Stimulated activated CD8-positive, alpha-beta memory T cell treated with anti-CD3 and anti-CD28 coated beads, Interleukin-4, amount 100 ng/mL, for 48 hours (primary cell): ENCODE measurements at places on chromosomes 5 and 9.

GRCh38 chr5:26329562-26330189 is 708.7 kb downstream of the CDH9 start:
- no peak for DNase-seq

- DNase-seq = no peak
Measured at GRCh38 chr5:71836559-71837112, 117.6 kb downstream of the CARTPT start.

DNA sequence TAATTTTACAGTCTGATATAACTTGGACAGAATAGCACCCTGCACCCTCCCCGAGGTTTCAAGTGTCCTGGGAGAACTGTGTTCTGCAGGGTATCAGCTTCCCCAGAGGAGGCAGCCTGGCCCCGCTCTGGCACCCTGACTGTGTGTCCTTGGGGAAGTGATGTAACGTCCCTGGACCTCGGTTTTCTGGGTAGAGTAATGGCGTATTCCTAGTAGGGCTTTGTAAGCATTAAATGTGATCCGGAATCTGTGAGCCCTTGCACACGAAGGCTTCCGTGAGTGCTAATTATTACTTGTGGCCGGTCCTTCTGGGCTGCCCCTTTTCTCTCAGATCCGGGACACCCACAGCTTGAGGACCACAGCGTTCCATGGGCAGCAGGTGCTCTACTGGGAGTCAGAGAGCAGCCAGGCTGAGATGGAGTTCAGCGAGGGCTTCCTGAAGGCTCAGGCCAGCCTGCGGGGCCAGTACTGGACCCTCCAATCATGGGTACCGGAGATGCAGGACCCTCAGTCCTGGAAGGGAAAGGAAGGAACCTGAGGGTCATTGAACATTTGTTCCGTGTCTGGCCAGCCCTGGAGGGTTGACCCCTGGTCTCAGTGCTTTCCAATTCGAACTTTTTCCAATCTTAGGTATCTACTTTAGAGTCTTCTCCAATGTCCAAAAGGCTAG is 1.0 kb upstream of the CACFD1 start:
- no peak for DNase-seq

- peak; percentile 26 for DNase-seq
Measured at GRCh38 chr9:127283917-127284497, 19.4 kb downstream of the GARNL3 start.

- no peak for DNase-seq
Measured at GRCh38 chr5:23977365-23977764, 470.0 kb downstream of the PRDM9 start.

DNA sequence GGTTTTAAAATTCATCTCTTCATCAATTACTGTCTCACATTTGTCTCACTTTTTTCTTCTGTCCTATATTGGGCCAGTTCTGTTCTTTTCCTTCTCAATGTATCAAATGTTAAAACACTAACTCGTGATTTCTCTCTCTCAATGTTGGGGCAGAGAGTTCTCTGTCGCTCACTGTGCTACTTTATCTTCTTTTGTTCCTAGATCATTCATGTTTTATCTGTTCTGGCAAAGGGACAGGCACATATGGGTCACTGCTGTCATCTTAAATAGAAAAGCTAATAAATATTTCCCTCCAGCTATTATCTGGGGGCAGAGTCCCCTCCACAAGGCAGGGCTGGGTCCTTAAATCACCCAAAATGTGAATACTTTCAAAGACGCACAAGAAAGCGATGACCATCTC is 214.0 kb downstream of the PTTG1 start:
- DNase-seq = no peak
